CD8-positive, alpha-beta memory T cell (primary cell): ENCODE measurements at places on chromosomes 2 and 18.

DNA sequence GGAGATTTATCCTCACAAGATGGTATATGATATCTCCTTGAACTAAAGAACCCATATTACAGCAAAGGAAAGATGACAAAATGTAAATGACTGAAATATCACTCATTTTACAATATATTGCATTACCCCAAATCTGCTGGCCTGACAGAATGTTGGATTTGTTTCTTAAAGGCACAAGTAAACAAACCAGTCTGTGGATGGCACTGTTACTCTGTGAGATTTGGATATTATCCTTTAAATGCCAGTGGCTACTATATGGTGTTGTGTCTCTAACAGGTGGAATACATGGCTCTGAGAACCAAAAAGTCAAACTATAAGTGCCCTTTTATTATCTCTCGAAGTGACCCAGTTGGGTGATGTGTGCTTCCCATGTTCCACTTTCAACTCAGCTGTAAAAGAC, 125.7 kb downstream of the PDE1A start:
- no peak for DNase-seq

- DNase-seq = no peak
Observed at GRCh38 chr18:13559754-13560153, 166.6 kb downstream of the FAM210A start.

DNA sequence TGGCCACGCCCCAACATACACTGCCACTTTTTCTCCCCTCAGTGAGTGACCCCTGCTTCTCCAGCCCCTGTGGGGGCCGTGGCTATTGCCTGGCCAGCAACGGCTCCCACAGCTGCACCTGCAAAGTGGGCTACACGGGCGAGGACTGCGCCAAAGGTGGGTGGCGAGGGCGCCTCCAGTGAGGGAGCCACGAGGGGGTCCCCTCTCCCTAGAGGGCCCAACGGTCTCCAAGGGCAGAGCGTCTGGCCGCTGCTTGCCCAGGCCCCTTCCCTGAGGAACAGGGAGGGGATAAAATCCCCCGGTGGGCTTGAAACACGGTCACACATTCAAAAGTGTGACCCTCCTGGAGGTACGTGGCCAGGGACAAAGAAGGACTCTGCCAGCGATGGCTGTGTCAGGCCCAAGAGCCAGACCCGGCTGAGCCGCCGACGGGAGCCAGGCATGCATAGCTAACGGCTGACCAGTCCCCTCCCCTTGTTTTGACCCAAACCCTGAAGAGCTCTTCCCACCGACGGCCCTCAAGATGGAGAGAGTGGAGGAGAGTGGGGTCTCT, 37.2 kb downstream of the MTERF4 start:
- DNase-seq = no peak

DNA sequence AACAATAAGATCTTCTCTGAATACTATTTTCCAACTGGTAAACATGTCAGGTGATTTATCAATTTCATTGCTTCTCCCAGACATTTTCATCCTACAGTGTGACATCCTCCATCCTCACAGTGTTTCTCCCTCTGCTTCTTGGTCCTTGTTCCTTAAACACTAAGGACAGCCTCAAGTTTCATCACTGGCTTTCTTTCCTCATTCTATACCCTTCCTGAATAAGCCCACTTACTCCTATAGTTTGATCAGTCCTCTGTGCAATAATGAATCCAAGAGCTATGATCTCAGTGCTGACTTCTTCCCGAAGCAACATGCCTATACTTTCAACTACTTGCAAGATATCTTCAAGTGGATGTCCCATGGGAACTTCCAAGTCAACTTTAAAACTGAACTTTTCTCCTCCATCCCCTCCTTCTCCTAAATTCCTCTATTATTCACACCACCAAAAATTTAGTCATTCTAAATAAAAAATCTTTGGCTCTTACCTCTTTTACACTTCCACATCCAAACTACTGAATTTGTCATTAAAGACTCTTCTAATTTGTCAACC, 87.6 kb downstream of the FAM228A start:
- DNase-seq = no peak

GRCh38 chr2:95025406-95026319, at the start of gene MAL:
MAL (plus strand) TSS chr2:95025708; CDS start chr2:95025793, 85 bp downstream.
- peak; percentile 60 for DNase-seq
